ENCODE measurements at places on chromosomes 13 and 19.

- DNase-seq = no peak
These were observed 17.6 kb downstream of the WDFY2 start for GRCh38 chr13:51601601-51602565.

GRCh38 chr19:13839130-13839937 lies 37.6 kb upstream of the NANOS3 start:
- DNase-seq = peak; percentile 90

DNA sequence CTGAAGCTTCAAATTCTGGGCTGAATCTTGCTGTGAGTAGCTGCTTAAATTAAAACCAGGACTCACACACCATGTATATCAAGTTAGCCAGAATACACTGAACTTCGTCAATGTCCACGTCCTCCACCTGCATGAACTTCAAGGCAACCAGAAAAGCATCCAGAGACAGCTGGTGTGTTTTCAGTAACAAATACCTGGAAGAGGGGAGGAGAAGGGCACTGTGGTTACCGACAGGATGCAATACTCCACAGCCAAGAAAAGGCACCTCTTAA lies 20.4 kb downstream of the PROZ start:
- DNase-seq = no peak

DNA sequence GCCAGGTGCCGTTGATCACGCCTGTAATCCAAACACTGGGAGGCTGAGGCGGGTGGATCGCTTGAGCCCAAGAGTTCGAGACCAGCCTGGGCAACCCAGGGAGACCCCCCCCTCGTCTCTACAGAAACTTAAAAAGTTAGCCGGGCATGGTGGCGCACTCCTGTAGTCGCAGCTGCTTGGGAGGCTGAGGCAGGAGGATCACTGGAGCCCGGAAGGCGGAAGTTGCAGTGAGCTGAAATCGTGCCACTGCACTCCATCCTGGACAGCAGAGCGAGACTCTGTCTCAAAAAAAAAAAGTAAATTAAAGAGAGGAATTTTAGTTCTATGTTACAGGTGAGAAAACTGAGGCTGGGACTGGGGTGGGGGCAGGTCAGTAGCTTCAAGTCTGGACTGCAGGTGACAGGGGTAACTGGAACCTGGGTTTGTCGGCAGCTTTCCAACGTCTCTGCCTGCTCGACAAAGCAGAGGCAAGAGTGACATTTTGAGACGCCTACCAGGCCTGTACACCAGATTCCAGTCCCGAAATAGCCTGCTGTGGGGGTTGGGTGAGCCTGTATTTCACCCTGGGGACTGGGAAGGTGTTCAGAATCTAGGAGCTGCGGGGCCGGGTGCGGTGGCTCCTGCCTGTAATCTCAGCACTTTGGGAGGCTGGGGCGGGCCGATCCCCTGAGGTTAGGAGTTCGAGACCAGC lies 1.2 kb downstream of the SELENOW start:
- no peak for DNase-seq

Data from CD4-positive, alpha-beta T cell treated with Interleukin-1 beta for 1 hour (primary cell).